ENCODE measurements at places on chromosomes 12 and 14.

GRCh38 chr12:14995583-14996425 is 23.0 kb downstream of the PDE6H start:
- DNase-seq: no peak

- DNase-seq: no peak
Observed at GRCh38 chr12:69438539-69438938, 31.6 kb upstream of the FRS2 start.

GRCh38 chr12:11310336-11310735 is at the start of gene PRB4:
PRB4 (minus strand) TSS chr12:11310436; CDS start chr12:11310398, 38 bp downstream.
- DNase-seq: no peak

- no peak for DNase-seq
Observed at GRCh38 chr14:53108292-53109104, 44.6 kb downstream of the DDHD1 start.

DNA sequence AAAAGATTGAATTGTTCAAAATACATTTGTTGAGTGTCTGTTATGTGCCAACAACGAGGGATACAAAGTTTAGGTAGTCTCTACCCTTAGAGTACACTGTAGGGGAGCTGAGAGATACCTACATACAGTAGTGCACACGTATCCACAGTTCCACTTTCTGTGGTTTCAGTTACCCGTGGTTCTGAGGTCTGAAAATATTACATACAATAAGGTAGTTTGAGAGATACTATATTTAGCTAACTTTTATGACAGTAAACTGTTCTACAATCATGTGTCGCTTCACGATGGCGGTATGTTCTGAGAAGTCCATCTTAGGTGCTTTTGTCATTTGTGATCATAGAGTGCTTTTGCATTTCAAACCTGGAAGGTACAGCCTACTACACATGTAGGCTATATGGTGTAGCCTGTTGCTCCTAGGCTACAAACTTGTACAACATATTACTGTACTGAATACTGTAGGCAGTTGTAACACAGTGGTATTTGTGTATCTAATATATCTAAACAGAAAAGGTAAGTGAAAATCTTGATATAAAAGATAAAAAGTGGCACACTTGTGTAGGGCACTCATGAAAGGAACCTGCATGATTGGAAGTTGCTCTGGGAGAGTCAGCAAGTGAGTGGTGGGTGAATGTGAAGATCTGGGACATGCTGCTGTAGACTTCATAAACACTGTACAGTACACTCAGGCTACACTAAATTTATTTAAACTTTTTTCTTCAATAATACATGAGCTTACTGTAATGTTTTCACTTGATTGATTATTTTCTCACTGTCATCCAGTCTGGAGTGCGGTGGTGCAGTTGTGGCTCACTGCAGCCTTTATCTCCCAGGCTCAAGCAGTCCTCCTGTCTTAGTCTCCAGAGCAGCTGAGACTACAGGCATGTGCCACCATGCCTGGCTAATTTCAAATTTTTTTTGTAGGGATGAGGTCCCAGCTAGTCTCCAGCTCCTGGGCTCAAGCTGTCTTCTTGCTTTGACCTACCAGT is 4.0 kb downstream of the CPSF6 start:
- no peak for DNase-seq

- DNase-seq: no peak
Observed at GRCh38 chr12:38934686-38935085, 29.3 kb upstream of the CPNE8 start.

GRCh38 chr12:100123316-100124095 is 19.2 kb downstream of the BLTP3B start:
- DNase-seq: no peak

GRCh38 chr14:105939810-105940508 is 413.6 kb downstream of the TMEM121 start:
- no peak for DNase-seq

Data from HuH-7.5 (cell line).